ENCODE measurements at places on chromosomes 13 and 19.

DNA sequence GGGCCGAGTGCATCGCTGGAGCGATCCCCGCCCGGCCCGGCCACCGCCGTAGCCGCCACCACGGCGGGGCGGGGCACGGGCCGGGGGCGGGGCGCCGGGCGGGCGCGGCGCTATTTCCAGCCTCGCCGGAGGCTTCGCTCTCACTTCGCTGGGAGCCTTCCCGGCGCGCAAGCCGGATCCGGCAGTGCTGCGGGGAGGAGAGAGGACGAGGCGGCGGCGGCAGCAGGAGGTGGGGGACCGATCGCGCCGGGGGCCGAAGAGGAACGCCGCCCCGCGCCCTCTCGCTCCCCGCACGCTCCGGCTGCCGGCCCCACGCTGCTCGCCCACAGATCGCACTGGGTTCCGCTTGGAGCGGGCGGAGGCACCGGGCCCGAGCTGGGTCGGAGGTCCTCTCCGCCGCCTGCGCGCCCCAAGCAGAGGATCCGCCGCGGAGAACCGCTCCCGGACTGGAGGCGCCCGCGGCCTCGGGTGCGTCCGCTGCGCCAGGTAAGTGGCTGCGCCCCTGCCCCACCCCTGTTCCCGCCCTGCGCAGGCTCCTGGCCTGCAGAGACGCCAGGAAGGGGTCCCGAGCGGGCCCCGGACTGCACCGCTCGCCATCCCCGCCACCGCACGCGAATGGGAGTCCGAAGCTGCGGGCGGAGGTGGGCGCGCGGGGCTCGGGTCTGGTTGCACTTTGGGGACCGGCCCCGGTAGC, at the start of gene CHST8:
Gene CHST8, plus strand, starts transcription at position 143 of the 694 bp plus-strand sequence. CDS start 67,309 bp downstream, outside the sequence.
- no peak for DNase-seq

DNA sequence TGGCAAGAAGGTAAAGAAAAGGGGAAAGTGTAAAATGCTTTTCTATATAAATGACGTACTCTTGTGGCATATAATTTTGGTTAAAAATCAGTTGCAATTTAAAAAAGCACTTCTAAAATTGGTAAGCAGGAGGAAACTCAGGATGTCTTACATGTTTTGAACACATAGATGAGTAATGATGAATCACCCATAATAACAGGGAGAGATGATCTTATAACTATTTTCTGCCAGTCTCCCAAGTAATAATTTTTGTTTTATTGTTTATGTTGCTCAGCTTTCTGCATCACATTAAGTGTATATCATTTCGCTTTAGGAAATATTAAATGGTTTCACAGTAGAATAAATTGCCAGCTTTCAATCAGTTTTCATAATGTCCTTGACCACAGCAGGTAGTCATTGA, 1430.7 kb upstream of the PCDH20 start:
- no peak for DNase-seq

- no peak for DNase-seq
These were observed 126.1 kb upstream of the SOX1 start for GRCh38 chr13:111940892-111941291.

- DNase-seq = no peak
These were observed 9.6 kb downstream of the ZNF426 start for GRCh38 chr19:9528757-9529336.
